ENCODE measurements at places on chromosomes 1 and 21.

GRCh38 chr1:32221581-32221979, 573 bp downstream of the TMEM234 start:
- DNase-seq: no peak

DNA sequence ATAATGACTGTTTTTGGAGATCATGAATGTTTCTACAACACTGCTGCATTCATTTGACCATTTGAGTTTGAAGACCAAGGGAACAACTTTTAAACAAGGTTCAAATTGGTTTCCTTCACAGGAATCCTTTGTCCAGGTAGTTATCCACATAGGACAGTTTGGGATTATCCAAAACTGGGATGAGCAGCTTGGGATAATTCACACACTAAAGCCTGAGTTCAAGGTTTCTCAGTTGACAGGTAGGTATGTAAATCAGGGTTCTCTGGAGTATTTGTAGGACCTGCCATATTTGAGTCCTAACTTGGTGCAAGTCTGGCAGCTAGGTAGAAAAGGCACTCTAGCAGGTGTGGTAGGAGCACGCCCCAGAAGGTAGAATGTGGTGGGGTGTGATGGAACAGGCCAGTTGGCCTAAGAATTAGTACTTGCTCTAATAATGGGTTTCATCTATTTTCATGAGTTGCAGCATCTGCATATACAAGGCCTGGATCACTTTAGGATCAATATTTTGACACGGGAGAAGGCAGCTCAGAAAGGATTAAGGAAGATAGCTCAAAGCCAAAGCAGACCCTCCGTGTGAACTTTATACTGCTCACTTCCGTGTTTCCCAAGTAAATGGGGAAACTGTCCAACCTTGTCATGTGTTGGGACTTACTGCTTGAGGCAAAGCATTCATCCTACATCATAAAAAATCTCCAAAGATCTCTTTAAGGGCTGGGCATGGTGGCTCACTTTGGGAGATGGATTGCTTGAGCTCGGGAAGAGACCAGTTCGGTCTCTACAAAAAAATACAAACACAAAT, 14.1 kb upstream of the RAB42 start:
- DNase-seq: peak; percentile 59

GRCh38 chr1:195193134-195193533, 1415.1 kb downstream of the KCNT2 start:
- DNase-seq: no peak

DNA sequence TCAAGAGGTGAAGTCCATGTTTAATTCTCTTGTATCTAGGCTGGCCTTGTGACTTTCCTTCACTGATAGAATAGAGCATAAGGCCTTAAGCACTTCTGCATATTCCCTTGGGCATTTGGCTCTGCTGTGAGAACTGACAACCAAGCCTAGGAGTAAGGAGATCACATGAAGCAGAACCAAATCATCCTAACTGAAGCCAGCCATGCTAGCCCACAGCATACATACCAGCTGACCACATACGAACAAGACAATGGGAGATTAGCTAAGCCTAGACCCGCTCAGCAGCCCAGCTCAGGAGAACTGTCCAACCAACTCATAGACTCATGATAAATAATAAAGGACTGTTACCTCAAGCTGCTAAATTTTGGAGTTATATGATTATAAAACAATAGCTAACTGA, 114.6 kb upstream of the NEK7 start:
- DNase-seq: no peak

GRCh38 chr1:164707868-164708331, 148.9 kb downstream of the PBX1 start:
- no peak for DNase-seq

GRCh38 chr1:156492591-156493080, 7.9 kb downstream of the MEF2D start:
- no peak for DNase-seq

GRCh38 chr21:21436012-21436534, 437.9 kb downstream of the NCAM2 start:
- no peak for DNase-seq
